Tongue (tissue), 3 donors: ENCODE measurements at places on chromosomes 11 and 22. TPM values are rescaled to one million over a fixed set of nuclear protein-coding genes. Genes with fewer than 3 reads are reported as not detected.

GRCh38 chr11:118856314-118856713, 27.4 kb upstream of the CXCR5 start:
- no peak for DNase-seq

DNA sequence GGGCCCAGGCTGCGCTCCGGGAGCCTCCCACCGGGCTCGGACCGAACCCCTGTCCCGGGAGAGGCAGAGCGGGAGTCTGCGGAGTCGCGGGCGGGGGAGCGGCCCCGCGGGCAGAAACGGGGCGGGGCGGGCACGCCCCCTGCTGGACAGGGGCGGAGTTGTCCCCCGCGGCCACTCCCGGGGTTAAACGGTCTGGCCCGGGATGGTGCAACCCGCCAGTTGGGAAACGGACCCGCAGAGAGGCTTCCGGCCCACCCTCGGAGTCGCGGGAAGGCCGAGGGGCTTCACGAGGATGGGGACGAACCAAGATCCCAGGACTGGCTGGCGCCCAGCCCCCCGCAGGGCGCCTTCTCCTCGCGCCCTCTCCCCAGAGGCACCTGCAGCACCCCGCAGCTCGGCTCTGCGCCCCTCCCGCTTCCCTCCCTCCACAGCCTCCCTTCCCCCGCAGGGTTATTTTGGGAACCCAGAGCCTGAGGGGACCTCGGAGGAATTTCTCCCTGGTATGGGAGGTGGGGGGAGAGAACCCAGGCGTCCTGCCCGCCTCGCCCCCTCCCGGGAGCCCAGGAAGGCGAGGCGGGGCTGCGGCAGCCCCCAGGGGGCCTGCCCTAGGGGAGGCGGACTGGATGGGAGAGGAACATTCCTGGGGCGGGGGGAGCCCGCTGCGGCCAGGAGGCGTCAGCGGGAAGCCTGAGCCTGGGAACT, 902 bp downstream of the RASGRP2 start:
- peak; percentile 58 for DNase-seq

GRCh38 chr22:48520207-48520606, 1307.5 kb downstream of the BRD1 start:
- DNase-seq: no peak

DNA sequence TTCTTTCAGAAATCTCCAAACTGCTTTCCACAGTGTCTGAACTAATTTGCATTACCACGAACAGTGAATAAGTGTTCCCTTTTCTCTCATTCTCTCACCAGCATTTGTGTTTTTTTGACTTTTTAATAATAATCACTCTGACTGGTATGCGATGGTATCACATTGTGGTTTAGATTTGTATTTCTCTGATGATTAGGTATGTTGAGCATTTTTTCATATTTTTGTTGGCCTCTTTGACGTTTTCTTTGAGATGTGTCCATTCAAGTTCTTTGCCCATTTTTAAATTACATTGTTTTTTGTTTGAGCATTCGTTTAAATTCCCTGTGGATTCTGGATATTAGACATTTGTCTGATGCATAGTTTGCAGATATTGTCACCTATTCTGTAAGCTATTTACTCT, 1639.6 kb upstream of the TENM4 start:
- DNase-seq: no peak

DNA sequence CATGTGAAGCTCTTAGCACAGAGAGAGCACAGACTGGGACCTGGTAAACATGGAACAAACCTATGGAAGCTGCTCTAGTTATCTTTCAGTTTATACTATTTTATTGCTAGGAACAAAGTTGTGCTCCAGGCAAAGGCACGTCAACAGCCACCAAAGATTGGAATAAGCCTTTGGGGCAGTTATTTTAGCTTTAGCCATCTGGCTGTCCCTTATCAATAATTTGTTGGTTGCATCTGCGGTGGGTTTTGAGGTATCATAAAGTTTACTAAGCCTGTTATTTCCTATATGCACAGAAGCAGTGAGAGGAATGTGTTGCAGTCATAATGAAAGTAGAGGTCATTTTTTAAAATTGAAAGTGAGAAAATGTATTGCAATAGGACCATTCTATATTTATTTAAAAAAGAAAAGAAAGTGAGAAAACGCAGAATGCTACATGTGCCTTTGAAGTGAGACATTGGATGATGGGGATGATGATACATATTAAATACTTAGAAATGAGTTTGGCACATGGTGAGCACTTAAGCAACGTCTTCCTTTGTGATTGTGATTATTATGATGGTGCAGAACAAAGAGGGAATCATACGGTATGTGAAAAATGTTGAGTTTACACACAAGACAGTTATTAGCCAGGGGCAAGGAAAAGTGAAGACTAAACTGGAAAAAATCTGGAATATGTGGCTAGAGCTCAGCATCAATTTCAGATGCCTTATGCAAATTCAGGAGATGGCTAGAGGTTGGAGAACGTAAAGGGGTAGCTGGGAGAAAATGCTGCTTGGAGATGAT, 58.3 kb downstream of the PRR5L start:
- DNase-seq: no peak

DNA sequence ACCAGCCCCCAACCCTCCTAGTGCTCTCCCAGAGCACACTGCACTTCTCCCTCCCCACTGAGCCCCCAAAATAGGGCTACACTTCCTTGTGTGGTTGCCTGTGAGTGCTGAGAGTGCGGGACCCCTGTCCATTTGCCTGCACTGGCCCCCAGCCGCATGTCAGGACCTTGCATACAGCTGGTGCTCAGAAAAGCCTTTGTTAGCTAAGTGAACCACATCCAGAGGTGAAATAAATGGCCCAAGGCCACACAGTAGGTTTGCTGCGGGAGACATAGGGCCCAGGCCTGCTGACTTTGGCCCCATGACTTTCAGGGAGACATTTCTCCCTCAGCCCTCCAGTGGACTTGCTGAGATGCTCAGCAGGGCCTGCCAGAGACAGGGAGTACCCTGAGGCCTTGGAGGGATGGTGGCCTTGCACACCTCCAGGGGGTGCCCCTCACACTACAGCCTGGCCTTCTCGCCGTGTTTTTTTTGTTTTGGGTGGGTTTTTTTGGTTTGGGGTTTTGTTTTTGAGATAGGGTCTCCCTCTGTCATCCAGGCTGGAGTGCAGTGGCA, 10.2 kb downstream of the SSTR3 start:
- DNase-seq: no peak

GRCh38 chr11:19953909-19954308, 206.4 kb downstream of the DBX1 start:
- peak; percentile 57 for DNase-seq

GRCh38 chr22:30424534-30425326, 838 bp upstream of the MTFP1 start:
- DNase-seq: no peak

DNA sequence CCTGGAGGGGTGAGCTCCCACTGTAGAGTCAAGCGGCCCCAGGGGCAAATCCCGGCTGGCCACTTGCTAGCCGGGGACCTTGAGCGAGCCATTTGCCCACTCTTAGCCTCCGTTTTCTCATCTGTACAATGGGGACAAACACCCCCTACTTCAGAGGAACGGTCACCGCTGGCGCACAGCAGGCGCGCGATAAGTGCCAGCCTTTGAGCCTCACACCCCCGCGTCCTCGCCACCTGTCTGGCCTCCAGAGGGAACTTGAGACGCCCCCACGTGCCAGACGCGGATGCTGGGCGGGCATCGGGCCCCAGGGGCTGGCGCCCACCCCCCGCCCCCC, 72.6 kb upstream of the TCF20 start:
- DNase-seq: peak; percentile 50

GRCh38 chr11:97430877-97431276, 1041.1 kb downstream of the JRKL start:
- no peak for DNase-seq

DNA sequence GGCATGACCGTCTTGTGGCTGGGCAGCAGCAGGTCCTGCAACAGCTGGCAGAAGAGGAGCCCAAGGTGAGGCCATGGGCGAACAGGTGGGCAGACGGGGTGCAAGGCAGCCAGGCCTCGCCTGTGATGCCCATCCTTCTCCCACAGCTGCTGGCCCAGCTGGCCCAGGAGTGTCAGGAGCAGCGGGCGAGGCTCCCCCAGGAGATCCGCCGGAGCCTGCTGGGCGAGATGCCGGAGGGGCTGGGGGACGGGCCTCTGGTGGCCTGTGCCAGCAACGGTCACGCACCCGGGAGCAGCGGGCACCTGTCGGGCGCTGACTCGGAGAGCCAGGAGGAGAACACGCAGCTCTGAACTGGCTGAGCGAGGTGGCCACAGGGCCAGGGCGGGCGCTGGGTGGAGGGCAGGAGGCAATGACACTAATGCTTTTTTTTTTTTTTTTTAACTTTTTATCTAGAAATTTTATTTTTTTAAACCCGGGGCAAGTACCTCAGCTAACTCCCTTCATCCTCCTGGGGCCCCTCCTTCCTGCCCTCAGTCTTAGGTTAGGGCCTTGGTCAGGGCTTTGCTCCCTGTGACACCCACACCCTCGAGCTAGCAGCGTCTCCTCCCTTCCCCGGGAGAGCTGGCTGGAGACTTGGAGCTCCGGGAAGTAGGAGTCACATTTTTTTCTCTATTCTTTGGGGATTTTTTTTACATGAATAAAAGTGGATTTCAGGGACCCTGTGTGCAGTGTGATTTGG, 16.0 kb downstream of the PLCB3 start:
- no peak for DNase-seq

DNA sequence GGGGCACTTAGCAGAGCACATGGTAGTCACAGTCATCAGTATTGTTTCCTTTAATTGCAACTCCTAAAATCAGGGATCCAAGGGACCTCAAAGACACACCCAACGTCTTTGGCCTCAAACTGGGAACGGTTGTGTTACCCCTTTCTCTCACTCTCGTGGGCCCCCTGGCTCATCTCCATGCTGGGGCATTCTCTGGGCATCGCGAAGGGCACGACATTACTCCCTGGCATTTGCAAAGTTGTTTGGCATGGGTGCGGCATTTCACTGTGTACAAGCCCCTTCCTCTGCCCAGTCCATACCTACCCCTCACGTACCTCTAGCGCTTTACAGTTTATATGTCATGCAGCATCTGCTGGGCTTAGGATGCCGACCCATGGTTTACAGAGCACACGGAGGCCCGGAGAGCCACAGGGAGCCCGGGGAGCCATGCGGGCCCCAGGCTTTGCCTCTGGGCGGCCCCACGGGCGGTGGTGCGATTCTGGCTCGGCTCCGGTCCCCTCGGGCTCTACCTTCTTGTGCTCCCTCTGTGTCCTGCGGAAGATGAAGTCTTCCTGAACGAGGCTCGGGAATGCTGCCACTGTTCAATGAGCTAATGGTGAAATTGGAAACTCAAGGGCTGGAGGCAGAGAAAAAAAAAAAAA, 21.9 kb upstream of the CACNG2 start:
- DNase-seq: no peak

DNA sequence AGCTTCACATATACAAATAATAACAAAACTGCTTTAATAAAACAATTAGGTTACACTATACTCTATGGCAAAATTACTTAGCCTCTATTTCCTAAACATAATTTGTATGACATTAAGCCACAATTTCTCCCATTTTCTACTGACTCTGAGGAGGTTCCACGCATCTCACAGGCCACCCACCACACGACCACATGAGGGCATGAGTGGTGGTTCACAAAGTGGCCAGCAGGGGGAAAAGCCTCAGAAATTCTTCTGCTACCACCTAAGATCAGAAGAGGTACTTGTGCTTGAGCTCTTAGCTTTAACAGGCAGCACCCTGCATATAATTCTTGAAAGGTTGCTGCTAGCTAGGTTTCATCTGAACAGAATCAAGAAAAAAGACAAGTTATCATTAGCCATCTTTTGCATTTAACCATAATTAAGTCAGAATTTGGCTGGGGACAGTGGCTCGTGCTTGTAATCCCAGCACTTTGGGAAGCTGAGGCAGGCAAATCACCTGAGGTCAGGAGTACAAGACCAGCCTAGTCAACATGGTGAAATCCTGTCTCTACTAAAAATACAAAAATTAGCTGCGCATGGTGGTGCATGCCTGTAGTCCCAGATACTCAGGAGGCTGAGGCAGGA, 7.7 kb downstream of the LPXN start:
- peak; percentile 54 for DNase-seq

DNA sequence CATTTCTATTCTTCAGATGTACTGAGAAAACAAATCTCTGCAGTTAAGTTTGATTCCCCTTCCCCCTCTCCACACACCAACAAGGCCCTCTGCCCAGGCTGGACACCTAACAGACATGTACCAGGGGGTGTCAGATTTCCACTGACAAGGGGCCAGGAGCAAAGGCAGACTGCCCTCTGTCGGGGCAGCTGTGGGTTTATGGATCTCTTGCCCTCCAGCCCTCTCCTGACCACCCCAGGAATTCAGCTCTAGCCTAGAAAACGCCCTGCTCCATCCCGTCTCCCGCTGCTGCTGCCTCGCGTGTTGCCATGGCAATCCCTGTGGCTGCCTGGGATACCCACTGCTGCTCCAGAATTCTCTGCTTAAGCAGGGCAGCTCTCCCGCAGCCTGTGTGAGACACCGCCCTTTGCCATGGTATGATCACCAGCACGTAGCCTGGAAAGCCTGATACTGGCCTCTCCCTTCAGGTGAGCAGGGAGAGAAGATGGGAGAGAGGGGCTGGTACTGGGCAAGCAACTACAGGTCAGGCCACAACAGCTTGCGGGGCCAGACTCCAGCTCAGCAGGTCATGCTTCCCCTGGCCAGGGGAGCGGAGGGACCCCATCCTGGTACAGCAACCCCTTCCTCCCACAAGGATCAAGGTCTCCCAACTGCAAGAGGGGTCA, 41.6 kb downstream of the BUD13 start:
- DNase-seq: peak; percentile 51

GRCh38 chr11:32396991-32397390, 38.3 kb downstream of the WT1 start:
- no peak for DNase-seq

GRCh38 chr11:6733326-6734275, 38.2 kb downstream of the OR2AG2 start:
- no peak for DNase-seq

GRCh38 chr11:61139387-61139786, 21.8 kb downstream of the VPS37C start:
- DNase-seq: no peak

- peak; percentile 22 for DNase-seq
These were observed 14.9 kb upstream of the HBE1 start for GRCh38 chr11:5284637-5285036.

DNA sequence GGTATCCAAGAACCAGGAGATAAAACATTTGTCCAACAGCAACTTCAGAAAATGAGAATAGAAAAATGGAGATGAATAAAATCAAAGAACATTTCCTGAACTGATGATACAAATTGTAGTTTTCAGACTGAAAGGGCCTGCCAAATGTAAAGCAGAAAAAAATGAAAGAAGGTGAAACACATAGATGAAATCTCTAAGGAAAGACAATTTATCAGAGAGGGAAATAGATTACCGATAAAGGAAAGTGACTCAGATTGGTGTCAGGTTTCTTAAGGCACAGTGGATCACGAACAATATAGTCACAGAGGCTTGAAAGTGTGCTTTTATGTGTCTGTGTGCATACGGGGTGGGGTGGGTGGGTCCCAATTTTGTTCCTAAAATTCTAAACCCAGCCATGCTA, 4.1 kb upstream of the STT3A start:
- no peak for DNase-seq

The LRRN4CL gene
- 33.8 TPM for total RNA-seq

The CD248 gene
- total RNA-seq: 37.6 TPM

The TRIM51 gene
- not detected for total RNA-seq

The MAPK11 gene
- total RNA-seq: 4.0 TPM

The GCAT gene
- total RNA-seq: 16.7 TPM

The CHRM1 gene
- 0.10 TPM for total RNA-seq

The C22orf39 gene
- 50.9 TPM for total RNA-seq

The TRPM5 gene
- 0.41 TPM for total RNA-seq

The OR52M1 gene
- not detected for total RNA-seq
